ENCODE measurements at places on chromosomes 6 and 20.

DNA sequence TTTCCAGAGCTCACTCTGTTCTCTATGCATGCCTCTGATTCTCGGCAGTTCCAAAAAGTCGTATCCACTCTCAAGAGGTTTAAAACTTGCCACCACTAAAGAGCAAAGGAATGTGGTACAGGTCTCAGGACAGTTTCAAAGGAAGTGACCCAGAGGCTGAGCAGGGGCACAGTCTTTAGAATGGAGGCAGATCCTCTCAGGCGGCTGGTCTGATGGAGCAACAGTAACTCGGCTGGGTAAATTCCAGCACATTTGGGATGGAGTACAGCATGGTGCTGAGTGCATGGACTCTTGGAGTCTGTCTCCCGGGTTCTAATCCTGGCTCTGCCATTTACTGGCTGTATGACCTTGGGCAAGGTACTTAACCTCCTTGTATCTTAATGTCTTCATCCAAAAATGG, 88.1 kb upstream of the BACH2 start:
- no peak for DNase-seq

DNA sequence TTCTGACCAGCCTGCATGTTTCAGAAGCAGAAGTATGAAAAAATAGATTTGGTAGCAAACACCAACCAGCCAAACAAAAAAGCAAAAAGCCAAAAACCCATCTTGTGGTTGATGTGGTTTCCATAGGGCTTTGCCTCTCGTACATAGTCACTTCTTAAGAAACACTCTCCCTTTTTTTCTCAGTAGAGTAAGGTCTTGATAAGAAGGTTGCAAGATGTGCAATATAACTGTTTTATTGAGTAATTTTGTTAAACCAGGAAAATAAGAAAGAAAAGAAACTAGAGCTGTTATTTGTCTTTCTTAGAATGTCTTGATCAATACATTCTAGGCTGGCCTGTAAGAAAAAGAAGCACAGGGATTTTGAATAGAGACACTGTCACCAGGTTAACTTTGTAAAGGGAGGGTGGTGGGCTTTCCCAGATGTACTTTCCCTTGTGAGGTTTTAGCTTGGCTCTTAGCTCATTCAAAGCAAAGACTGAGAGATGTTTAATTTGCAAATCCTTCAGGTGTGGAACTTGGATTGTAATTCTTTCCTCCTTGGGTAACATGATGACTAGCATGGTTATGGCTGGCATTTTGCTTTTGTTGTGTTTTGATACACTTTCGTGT, 49.7 kb downstream of the AKAP12 start:
- DNase-seq = no peak

- DNase-seq = no peak
Observed at GRCh38 chr6:22145823-22146677, 150.8 kb downstream of the PRL start.

DNA sequence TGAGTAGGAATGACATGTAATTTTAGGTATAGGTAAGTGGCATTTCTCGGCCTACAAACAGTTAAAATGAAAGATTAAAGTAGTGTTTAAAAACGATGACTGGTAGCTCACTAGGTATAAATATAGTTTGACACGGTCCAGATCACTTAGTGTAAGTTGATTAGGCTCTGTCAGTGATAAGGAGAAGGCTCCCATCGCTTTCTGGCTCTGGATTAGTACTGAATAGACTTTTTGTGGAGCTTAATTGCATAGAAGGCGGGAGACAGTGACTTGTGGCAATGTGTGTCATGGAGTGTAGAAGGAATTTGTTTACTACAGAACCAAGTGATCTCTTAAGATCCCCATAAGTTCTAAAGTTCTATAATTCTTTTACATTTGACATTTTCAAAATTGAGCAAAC, 6.7 kb downstream of the PYGB start:
- no peak for DNase-seq

- DNase-seq = no peak
Observed at GRCh38 chr6:8941577-8941976, 506.2 kb upstream of the SLC35B3 start.

DNA sequence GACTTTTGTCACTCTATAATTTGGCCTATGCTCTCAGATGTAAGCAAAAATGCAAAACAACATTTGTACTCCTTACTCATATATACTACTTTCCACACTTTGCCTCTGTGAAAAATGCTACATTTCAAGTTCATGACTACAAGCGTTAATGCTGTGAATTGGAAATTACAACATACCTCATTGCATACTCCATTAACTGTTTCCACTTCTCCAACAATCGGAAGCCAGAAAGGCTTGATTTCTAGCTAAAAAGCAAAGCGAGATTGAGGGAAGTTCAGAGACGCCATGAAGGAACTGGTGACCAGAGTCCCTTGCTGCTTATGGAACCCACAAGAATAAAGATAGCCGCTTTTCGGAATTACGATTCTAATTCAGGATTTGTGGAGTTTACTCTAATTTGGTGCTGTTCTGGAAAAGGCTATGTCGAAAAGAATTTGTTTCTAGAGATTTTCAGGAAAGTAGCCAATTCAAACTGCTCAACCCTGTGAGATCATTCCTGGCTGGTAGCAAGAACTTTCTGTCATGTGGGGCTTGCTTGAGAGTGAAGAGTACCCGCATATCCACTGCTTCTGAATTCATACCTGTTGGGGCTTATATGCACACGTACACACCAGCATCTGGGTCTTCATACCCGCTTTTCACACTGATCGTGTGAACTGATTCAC, 98.0 kb upstream of the CITED2 start:
- no peak for DNase-seq

- no peak for DNase-seq
Observed at GRCh38 chr6:48472535-48472934, 361.5 kb upstream of the PTCHD4 start.

DNA sequence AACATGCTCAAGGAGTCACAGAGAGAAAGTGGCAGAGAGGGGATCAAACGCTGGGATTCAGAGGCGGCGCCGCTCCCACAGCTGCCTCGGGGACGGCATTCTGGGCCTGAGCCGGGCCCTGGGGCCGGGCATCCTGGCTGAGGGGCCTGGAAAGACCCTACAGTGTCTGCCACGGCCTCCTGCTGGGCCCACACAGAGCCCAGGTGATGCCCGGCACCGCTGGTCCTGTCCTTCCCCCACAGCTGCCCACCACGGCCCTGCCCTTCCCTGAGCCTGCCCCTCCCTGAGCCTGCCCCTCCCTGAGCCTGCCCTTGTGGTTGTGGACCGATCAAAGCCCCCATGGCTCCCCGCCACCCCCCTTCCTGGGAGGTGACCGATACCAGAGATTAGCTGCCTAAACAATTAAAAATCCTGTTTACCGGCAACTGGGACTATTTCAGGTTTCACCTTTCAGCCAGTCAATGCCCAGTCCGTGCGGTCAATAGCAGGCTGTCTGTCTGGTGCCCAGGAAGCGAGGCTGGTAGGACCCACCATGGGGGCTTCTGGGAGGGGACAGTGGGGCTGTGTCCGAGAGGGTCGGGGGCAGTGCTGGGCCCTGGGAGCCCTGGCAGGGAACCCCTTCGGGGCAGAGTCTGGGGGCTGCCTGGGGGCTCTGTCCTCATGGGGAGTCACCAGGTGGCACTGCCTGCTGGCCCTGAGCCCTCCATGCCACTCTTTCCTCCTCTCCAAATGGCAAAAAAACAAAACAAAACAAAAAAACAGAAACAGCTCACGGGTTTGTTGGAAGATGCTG, 55.4 kb upstream of the GATA5 start:
- DNase-seq = no peak

- DNase-seq = no peak
Observed at GRCh38 chr6:166046982-166047381, 120.7 kb downstream of the TBXT start.

DNA sequence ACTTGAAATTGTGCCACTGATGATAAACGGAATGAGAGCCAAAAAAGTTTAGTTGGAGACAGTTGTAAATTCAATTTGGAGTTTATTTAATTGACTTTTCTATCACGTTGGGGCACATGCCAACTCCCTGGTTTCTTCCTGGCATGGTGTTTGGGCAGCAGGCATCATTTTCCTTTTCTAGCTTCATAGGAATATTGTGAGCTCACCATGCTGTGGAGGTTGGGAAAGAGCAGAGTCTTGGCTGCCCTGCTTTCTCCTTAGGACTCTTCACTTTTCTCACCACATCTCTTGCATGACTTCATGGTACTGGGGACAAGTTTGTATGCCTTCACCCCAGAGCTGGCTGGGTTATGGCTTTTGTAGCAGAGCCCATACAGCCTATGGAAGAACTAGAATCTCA, 6.4 kb downstream of the SCAND1 start:
- DNase-seq = no peak

DNA sequence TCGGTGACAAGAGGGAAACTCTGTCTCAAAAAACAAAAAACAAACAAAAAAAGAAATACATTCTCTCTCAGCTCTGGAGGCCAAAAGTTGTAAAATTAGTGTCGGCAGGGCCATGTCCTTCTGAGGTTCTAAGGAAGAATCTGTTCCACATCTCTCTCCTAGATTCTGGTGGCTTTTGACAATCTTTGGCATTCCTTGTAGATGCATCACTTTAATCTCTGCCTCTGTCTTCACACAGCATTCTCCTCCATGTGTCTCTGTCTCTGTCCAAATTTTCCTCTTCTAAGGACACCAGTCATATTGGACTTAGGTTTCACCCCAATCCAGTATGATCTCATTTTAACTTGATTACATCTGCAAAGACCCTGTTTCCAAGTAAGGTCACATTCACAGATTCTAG, 9.1 kb downstream of the PPP2R5D start:
- no peak for DNase-seq

- DNase-seq = no peak
Observed at GRCh38 chr6:68632734-68633133, 2.3 kb upstream of the ADGRB3 start.

- no peak for DNase-seq
Observed at GRCh38 chr6:1412901-1413300, 23.5 kb downstream of the FOXF2 start.

DNA sequence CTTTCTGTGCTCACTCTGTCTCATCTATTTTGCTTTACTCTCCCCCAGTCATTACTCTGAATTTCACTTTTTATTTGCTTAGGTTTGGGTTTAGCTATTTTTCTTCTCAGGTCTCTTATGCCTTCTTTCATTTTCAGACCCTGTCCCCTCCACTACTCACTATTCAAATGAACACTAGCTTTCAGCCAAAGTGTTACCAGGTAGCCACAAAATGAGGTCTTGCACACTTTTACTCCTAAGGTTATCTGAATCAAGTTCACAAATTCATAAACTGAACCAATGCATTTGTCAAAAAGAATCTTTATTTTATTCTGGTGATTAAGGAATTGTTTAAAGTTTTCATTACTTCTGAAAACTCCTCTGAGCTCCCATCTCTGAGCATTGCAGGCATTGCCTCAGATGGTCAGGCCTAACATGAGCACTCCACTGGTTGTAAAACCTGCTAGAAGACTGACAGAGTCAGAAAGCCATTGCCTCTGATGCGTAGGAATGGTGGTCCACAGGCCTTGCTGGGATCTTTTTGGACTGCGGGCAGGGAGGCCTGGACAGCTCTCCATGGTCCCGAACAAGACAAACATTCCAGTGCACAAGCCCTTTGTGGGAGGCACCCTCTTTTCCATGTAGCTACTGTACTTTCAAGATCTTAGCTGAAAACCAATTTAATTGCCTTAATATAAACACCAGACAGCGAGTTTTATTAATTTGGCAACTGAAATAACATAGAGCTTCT, 48.5 kb downstream of the FYN start:
- DNase-seq = no peak

DNA sequence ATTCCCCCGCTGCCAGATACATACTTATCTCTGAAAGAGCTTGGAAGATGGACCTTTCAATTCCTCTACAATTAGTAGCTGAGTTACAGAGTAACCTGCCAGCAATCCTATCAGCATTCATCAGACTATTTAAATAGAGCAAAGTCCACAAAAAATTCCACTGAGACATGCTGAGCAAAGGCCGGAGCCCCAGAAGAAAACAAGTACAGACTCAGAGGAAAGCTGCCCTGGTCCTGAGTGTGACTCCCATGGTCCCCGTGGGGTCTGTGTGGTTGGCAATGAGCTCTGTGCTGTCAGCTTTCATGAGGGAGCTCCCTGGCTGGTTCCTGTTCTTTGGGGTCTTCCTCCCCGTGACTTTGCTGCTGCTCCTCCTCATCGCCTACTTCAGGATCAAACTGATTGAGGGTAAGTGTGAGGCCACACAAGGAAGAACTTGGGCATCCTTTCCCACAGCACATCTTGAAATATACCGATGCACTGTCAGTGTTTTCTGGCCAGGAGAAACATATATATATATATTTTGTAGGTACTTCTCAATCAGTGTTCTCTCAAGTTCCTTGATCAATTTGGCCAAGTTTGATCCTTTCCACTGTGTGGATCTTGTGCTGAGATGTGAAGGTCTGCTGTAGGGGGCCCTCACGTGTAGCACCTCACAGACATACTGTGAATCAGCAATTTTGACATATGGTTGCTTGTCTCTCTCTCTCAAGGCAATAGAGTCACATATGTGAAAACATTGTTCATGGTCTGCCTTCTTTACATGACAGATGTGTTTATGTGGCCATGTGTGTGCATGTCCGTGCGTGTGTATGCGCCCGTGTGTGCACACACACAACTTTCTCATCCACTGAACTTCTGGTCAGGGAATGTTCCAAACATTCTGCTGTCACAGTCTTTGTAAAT, at the start of gene SMLR1:
Gene SMLR1 (plus strand): TSS at position 160 of the 903 bp plus-strand sequence. CDS start 8 bp downstream, at position 168.
- DNase-seq = no peak

DNA sequence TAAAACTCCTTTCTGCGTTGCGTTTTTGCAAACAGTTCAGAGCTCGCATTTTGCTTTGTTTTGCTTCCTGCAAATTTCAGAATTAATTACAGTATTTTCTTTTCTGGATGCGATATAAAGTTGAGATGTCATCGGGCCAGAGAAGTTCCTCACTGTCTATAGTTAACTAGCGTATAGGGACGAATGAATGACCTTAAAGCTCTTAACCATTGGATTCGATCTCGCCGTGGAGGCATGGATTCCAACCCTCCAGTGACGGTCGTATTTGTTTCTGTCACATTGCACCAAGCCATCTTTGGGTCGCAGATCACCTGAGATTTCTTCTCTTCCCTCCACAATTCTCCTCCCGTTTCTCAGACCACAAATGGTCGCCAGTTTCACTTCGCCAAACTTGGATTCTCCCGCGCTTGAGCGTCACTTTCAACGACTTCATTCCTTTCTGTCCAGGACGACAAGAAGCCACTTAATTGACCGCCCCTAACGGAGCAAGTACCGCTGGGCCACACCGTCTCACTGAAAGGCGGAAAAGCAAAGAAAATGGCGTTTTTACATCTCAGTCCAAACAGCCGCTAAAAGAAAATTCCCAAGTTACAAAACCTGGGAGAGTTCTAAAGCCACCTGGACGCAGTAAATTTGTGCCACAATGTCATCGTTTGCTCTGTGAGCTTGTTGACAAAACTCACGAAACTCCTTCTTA, 85.3 kb upstream of the ZNF184 start:
- no peak for DNase-seq

GRCh38 chr6:55943329-55943728, 67.9 kb upstream of the BMP5 start:
- DNase-seq = no peak

GRCh38 chr6:157328108-157328692, 4.9 kb upstream of the TMEM242 start:
- no peak for DNase-seq

Data from activated T-cell treated with anti-CD3 and anti-CD28 coated beads for 1 hour (primary cell).